AG04450 (cell line): ENCODE measurements at places on chromosomes 1 and 21. TPM values are rescaled to one million over a fixed set of nuclear protein-coding genes. Genes with fewer than 3 reads are reported as not detected.

LRRC7 gene
- not detected in 2 replicates for polyA plus RNA-seq

ST6GALNAC3 gene
- polyA plus RNA-seq, result 1.9 and 2.1 TPM in 2 replicates

RUNX3 gene
- polyA plus RNA-seq, result not detected in 2 replicates

- no peak for DNase-seq
These were observed 42.4 kb downstream of the SLC66A1 start for GRCh38 chr1:19354531-19354981.

GRCh38 chr1:35885961-35886558 lies 3.1 kb downstream of the AGO1 start:
- DNase-seq, result no peak

DNA sequence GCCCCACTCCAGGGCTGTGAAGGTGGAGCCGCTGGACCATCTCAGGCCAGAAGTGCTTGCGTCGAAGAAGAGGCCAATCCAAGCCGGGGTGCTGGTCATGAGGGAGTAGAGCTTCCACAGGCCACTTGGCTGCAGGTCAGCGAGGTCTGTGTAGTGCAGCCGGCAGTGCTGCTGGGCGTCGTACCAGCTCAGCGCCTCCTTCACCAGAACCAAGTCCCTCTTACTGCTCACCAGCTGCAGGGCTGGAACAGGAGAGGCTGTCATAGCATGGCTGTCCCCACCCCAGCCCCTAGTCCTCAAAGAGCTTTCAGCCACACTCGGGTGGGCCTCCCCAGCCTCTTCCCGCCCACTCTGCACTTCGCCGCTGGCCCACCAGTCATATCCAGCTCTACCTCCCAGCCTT lies 2.2 kb downstream of the CLEC20A start:
- DNase-seq, result no peak

- no peak for DNase-seq
These were observed 216.7 kb upstream of the TMEM51 start for GRCh38 chr1:14936815-14937214.

- DNase-seq, result no peak
These were observed 97.0 kb upstream of the CACNA1E start for GRCh38 chr1:181386340-181386739.

DNA sequence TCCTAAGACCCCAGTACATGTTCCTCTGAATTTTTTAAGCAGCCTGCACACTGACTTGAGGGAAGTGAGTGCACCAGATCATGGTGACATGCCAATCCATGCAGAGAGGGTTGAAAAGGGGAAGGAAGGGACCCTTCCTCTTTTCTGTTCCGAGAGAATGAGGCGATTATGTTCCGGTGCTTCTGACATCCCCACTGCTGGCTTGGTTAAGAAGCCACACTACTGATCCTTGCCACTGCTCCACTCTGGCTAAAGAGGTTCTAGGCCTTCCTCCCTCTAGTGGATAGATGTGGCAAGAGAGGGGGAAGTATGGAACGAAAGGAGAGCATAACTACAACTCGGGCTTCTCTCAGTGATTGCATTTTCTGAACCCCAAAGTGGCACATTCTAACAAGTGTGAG lies 1.8 kb upstream of the CYB5R1 start:
- no peak for DNase-seq

- DNase-seq, result no peak
These were observed 37.4 kb upstream of the C1orf198 start for GRCh38 chr1:230905733-230906132.
